ENCODE measurements at places on chromosomes 7 and 10. TPM values are rescaled to one million over a fixed set of nuclear protein-coding genes. Genes with fewer than 3 reads are reported as not detected.

The CCDC71L gene
- total RNA-seq = 77.0 TPM

The OR2A42 gene
- not detected for total RNA-seq

The MAT1A gene
- total RNA-seq = not detected

The FFAR4 gene
- not detected for total RNA-seq

The MAP3K8 gene
- total RNA-seq = 1.2 TPM

The PPP1R17 gene
- not detected for total RNA-seq

The ZNF248 gene
- total RNA-seq = 1.4 TPM

Data from hair follicular keratinocyte (primary cell).